ENCODE measurements at places on chromosomes 13 and 19. TPM values are rescaled to one million over a fixed set of nuclear protein-coding genes. Genes with fewer than 3 reads are reported as not detected.

The DMPK gene
- 7.9 TPM for total RNA-seq

The PRODH2 gene
- total RNA-seq, result not detected

The LGI4 gene
- not detected for total RNA-seq

The ZNF324B gene
- total RNA-seq, result 5.6 TPM

The KLK4 gene
- total RNA-seq, result not detected

The SOX1 gene
- total RNA-seq, result not detected

Measured in epithelial cell of alveolus of lung (primary cell).